BJ (cell line): ENCODE measurements at places on chromosomes 12 and 14.

DNA sequence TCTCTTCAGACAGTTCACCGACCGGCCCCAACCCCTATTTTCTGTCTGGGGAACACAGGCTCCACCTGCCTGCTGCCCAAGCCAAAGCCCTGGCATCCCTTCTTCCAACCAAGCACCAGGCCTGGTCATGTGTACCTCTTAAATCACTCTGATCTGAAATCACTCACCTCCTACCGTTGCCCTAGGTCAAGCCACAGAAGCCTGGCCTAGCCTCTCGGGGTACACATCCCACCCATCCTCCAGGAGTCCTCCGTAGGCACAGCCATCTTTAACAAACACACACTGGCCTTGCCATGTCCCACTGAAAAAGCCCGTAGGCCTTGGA is 81.8 kb downstream of the IRF2BPL start:
- DNase-seq, result no peak

DNA sequence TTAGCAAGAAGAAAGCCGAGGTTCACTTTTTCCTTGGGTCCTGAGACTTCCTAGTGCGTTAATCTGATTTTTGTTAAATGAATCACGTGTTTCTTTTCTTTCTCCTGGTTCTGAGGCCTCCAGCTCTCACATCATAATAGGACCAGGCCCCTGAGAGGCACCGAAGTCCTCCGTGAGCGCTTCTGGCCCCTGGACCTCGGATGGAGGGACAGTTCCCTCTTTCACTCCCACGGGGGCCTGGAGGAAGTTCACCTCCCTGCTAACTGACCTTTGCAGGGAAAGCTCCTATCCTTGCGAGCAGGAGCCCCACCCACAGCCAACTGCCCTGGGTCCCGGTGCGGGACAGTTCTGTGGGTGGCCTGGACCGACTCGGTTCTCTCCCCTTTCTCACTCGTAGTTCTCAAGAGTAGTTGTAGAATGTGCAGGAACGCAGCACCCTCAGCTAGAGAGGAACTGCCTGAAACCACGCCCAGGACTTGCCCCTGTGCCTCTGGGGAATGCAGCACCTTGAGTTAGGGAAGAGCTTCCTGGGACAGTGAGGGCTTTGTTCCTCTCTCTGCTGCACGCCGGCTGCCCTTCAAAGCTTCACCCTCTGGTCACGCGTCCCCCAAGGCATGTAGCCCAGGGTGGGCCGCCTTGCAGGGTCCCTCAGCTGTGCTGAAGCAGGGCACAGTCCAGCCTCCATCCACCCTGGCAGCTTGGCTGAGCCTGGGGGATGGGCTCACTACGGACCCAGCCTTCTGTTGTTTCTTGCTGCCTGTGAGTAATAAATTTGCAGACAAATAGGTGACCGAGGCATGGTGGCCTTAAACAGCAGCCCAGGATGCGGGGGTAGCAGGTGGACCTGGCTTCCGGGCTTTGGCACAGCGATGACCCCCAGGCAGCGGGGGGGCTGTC is 264.6 kb downstream of the ADGRD1 start:
- no peak for DNase-seq

- no peak for DNase-seq
These were observed 10.0 kb downstream of the HIP1R start for GRCh38 chr12:122845041-122845864.

GRCh38 chr12:40157336-40157735 is 51.5 kb upstream of the SLC2A13 start:
- DNase-seq, result no peak

GRCh38 chr12:39915249-39915648 is 190.6 kb downstream of the SLC2A13 start:
- DNase-seq, result no peak

- DNase-seq, result no peak
These were observed 10.4 kb downstream of the KCNJ8 start for GRCh38 chr12:21764065-21764464.

GRCh38 chr14:49940808-49941421 is 48.0 kb downstream of the ARF6 start:
- DNase-seq, result peak; percentile 44

GRCh38 chr14:24113379-24113800 is 1.2 kb upstream of the DCAF11 start:
- no peak for DNase-seq

GRCh38 chr12:129762436-129762835 is 141.4 kb downstream of the TMEM132D start:
- no peak for DNase-seq

DNA sequence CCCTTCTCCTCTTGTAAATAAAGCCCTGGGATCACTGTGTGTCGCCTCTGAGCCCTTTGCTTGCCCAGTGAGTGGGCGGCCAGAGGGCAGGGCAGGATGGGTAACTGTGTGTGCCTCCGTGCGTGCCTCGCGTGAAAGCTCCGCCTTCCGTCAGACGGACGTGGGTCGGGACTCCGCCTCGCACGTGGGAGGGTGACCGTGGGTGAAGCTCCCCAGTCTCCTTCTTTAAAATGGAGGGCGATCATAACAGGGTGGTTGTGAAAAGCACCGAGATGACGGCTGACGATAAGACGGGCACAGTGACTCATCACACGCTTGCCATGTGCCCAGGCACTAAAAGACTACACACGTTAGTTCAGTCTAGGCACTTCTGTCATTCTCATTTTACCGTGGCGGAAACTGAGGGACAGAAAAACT is 9.2 kb downstream of the PHB2 start:
- DNase-seq, result no peak

- DNase-seq, result no peak
These were observed 19.7 kb upstream of the TDRD9 start for GRCh38 chr14:103908580-103908979.

GRCh38 chr12:45878630-45879255 is 111.6 kb downstream of the SCAF11 start:
- no peak for DNase-seq

- DNase-seq, result no peak
These were observed 196.4 kb upstream of the FOXN3 start for GRCh38 chr14:89613260-89614008.

DNA sequence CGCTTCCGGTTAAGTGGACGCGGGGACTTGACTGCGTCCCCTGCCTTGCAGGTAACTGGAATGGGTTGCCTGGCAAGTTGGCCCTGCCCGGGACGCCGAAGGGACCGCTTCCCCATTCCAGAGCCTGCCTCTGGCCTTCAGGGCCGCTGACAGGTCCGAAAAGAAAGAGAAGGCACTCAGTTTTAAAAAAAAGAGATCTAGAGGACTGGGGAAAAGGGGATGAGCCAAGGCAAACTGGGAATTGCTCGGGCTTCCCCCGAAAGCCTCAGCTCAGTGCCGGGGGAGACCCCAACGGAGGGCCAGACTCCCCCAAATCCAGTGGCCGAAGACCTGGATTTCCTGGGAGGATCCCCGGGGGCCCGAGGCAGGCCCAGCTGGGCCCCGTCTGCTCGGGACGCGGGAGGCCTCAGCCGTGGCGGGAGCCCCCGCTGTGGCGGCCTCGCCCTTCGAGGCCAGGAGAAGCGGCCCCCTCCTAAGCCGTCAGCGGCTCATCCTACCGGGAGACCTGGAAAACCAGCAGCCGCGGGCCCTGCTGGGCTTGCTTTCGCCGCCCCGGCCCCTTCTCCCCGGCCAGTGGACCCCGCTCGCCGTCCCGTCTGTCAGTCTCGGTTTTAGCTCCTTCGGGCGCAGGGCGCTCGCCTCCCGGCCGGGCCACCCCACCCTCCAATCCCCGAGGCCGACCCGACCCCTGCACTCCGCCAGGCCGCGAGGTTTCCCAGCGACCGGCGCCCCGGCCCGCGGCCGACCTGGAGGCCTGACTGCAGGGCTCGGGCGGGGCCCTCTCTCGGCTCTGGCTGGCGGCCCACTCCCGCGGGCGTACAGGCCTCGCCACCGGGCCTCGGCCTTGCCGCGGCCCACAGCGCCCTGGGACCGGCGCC is 12.5 kb downstream of the OTX2 start:
- DNase-seq, result no peak

DNA sequence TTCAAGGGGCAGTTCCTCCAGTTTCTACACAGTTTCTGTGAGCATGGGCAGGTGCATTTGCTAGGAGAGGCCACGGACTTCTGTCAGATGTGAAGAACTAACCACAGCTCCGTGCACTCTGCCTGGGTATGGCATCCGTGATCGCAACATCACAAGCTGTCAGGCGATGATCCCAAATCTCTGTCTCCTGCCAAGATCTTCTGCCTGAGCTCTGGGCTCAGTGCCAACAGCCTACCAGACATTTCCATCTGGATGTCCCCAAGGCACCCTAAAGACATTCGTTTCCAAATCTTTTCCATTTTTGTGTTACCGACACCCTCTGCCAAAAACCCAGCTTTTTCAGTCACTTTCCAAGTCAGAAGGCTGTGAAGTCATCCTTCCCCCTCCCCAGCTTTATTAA is 292.1 kb downstream of the GLT1D1 start:
- DNase-seq, result no peak

DNA sequence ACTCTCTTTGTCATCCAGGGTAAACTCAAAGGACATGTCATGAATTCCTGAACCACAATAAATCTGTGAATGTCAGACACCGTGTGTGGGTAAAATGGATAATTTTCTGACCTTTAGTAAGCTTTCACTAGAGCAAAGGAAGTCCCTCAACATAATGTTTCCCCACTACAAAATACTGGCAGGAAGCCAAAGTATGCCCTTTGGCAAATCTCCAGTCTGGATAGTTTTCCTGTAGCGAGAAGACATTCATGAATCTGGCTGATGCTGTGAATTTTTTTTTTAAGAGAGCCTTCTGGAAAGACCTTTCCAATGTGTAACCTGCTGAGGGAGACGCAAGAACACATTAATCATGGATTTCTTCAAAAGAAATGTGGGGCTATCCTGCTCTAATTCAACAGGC is 389.6 kb upstream of the DDHD1 start:
- no peak for DNase-seq

DNA sequence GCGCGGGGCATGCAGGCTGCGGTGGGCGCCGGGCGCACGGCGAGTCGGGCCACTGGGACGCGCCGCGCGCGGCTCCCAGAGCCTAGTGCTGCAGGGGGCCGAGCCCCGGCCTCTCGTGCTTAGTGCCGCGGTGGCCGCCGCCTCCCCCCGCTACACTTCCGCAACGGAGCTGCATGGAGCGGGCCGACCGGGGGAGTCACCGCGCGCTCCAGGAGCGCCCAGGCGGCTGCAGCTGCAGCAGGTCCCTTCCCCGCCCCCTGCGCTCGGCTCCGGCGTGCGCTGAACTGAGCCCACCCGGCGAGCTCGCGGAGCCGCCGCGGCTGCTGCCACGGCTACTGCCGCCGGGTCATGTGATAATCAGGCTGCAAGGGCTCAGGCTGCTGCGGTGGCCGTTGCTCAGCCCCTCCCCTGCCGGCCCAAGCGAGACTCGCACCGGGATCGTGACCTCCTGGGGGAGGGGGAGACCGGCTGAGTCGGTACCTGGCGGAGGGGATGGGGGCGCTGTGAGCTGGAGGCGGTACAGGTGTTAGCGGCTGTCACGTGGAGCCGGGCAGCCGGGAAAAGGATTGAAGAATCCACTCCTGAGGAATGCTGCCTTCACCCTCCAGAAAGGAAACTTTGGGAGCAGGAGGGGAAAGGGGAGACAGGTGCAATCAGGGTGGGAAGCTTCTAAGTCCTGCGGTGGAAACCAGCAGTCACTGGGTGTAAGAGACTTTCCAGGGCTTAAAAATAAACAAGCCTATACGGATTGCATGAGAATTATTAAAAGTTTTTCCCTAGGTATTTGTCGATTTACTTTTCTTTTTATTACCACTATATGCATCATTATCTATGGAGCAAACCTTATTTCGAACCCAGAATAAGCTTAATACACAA is at the start of gene PPM1H:
Gene PPM1H, minus strand, starts transcription at position 352 of the 876 bp plus-strand sequence. CDS start 414 bp downstream, outside the sequence.
- DNase-seq, result no peak

- no peak for DNase-seq
These were observed 12.8 kb downstream of the SOAT2 start for GRCh38 chr12:53115891-53116648.

GRCh38 chr14:52917735-52918134 is 33.1 kb downstream of the FERMT2 start:
- DNase-seq, result no peak

DNA sequence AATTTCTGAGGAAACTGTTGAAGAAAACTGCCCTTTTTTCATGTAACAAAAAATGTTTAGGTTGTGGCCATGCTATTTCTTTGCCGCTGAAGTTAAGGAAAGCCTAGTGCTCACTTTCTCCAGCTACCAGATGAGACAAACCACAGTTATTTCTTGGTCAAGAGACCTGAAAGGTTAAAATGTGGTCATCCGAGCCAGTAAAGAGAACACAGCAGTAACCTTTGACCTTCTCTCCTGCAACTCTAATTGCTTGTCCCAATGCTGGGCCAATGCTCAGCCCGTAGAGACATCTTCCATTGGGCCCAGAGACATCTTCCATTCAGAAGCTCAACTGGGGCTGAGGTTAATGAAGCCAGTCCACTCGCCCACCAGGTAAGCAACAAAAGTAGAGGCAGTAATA is 109.8 kb upstream of the CPSF6 start:
- no peak for DNase-seq

DNA sequence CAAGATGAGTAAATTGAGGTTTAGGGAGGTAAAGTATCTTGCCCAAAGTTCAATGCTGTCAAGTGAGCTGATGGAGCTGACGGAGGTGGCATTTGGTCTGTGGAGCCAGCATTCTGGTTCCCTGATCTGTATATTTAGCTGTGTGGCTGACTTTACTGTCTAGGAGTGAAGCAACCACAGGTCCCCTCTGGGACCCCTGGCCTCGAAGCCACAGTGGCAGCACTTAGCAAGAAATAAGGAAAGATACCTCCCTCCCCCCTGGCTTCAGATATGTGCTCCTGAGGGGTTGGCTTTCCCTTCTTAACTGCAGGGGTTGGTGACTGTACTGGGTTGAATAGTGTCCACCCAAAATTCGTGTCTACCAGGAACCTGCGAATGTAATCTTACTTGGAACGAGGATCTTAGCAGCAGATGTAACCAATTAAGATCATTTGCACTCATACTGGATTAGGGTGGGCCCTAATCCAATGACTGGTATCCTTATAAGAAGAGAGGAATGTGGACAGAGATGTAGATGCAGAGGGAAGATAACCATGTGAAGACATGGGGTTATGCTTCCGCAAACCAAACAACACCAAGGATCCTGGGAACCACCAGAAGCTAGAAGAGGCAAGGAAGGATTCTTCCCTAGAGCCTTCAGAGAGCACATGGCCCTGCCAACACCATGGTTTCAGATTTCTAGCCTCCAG is 2.0 kb upstream of the ACVR1B start:
- no peak for DNase-seq

DNA sequence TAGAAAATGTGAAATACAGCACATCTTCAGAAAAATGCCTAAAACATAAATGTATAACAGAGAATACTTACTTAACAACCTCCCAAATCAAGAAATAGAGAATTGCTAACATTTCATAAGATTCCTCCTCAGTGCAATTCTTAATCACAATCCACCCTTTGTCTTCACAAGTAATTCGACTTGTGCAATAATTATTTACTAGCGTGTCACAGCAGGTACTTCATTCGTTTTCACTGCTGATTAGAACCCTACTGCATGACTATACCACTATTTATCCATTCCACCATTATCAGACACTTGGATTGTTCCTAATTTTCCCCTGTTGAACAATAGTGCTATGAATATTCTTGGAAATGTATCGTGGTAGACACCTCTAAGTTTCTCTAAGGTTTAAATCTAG is 64.9 kb upstream of the BBS10 start:
- no peak for DNase-seq

- peak; percentile 3 for DNase-seq
These were observed 30.1 kb upstream of the PWP1 start for GRCh38 chr12:107655281-107656065.

GRCh38 chr14:86772075-86772474 is 1220.9 kb downstream of the GALC start:
- no peak for DNase-seq

GRCh38 chr12:74619084-74619483 is 81.4 kb downstream of the ATXN7L3B start:
- no peak for DNase-seq
